AG20443 (cell line): ENCODE measurements at places on chromosomes 12 and 14.
A peak's percentile ranks its signal among the peaks of the same experiment; 100 is the strongest.

GRCh38 chr14:35407306-35407630, 2.7 kb upstream of the NFKBIA start:
- DNase-seq: no peak

DNA sequence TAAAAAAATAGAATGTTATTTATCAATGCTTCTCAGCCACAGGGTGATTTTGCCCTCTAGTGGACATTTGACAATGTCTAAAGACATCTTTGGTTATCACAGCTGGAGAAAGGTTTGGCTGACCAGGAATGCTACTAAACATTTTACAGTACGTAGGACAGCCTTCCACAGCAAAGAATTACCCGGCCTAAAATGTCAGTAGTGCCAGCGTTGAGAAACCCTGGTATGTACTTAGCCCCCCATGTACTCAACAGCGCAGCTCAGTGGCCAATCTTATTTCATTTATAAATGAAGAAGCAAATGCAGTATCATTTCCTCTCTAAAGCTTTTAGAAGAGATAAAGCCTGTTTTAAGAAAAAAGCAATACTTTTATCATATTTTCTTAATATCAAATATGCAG, 5.8 kb downstream of the MARK3 start:
- DNase-seq: peak; percentile 55

GRCh38 chr12:1205512-1206060, 214.6 kb downstream of the ERC1 start:
- peak; percentile 20 for DNase-seq

GRCh38 chr14:105491366-105491973, 424 bp downstream of the TEDC1 start:
- peak; percentile 84 for DNase-seq

GRCh38 chr12:42124764-42125387, 19.8 kb downstream of the GXYLT1 start:
- no peak for DNase-seq

GRCh38 chr12:1994429-1995143, 9.7 kb downstream of the DCP1B start:
- no peak for DNase-seq

DNA sequence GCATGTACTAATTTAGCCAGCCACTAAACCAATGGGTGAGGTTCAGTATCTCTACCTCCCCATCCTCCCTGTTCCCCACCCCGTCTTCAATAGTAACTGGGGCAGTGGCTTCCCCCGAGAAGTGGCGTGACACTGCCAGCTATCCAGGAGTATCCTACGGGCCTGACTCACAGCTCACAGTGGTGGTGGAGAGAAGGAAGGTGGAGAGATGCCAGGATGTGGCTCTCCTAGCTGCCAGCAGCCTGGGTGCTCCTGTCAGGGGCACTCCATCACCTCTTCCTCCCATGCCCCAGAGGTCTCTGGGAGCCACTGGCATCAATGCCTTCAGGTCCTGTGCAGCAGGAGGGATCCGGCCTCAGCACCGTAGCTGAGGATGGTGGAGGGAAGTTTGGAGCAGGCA, 49.0 kb downstream of the TSPAN11 start:
- no peak for DNase-seq

DNA sequence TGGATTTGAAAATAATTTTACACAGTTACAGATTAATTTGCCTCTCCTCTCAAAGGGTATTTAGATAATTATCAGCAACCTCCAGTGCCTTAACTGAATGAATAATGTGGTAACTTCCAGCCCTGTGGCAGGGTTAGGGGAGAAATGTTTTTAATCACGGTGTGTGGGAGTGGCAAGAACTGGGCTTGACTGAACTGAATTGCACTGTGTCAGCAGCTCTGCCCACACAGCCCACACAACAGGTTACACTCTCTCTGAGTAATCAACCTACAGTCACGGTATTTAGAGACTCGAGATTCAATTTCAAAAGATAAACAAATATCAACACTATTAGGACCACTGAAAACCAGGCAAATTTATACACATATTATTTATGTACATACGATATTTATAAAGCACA, 198.5 kb downstream of the KCNC2 start:
- no peak for DNase-seq

GRCh38 chr12:20472102-20472782, 103.9 kb downstream of the PDE3A start:
- no peak for DNase-seq

- DNase-seq: peak; percentile 27
These were observed 36.6 kb upstream of the PIK3C2G start for GRCh38 chr12:18224745-18225144.

- no peak for DNase-seq
These were observed 293.9 kb upstream of the PRKD1 start for GRCh38 chr14:30221546-30221945.

- DNase-seq: no peak
These were observed 458.9 kb upstream of the LMO3 start for GRCh38 chr12:17064834-17065233.

DNA sequence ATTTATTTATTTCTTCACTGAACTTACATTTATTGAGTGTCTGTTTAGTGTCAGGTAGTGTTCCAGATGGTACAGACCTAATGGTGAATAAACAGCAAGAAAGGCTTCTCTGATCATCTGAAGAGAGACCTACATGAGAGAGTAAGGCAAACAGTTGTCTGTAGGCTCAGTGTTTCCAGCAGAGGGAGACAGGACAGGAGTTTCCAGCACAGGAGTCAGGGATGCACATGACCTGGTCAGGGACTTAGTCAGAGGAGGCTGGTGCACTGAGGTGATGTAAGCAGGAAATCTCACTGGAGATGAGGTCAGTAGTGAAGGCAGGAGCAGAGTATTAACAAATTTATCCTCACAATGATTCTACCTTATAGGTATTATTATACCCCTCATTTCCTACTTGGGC, 233.2 kb downstream of the MDGA2 start:
- DNase-seq: no peak

GRCh38 chr14:68402525-68403101, 390.3 kb downstream of the ZFP36L1 start:
- DNase-seq: no peak

DNA sequence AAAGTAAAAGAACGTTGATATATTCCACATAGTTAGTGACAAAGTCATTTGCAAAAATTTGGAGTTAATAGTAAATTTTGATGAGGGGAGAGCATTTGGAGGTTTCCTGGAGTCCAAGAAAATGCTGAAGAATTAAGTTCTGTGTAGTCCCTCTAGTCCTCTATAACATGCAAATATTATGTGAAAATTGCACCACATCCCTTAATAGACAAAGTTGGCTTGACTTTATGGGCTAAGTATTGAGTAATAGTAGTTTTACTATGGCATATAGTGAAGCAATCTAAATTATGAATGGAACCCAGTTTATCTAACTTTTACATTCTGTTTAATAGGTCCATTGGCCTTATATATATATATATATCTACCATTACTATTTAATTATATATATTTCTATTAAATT, 66.4 kb upstream of the DCN start:
- DNase-seq: no peak

DNA sequence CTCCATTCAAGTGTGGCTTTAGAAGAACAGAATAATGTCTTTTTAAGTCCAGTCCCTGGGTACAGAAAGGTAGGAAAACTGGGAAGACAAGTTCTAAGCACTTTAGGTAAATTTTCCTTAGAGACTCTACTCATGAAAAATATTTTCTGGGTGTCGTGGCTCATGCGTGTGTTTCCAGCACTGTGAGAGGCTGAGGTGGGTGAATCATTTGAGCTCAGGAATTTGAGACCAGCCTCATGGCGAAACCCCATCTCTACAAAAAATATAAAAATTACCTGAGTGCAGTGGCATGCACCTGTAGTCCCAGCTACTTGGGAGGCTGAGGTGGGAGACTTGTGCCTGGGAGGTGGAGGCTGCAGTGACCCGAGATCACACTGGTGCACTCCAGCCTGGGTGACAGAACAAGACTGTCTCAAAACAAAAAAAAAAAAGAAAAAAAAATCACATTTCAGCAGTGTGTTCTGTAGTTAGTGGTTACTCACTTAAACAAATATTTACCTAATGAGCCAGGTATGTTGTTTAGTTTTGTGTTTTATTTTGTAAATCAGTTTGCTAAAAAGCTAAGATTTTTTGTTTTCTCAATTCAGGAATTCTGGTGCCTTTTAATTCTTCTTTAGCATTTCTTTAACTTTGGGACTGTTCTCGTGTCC, 52.3 kb upstream of the RD3L start:
- DNase-seq: no peak

- no peak for DNase-seq
These were observed 217.4 kb downstream of the SLC41A2 start for GRCh38 chr12:104740668-104741067.

GRCh38 chr12:20404576-20405346, 36.4 kb downstream of the PDE3A start:
- no peak for DNase-seq

DNA sequence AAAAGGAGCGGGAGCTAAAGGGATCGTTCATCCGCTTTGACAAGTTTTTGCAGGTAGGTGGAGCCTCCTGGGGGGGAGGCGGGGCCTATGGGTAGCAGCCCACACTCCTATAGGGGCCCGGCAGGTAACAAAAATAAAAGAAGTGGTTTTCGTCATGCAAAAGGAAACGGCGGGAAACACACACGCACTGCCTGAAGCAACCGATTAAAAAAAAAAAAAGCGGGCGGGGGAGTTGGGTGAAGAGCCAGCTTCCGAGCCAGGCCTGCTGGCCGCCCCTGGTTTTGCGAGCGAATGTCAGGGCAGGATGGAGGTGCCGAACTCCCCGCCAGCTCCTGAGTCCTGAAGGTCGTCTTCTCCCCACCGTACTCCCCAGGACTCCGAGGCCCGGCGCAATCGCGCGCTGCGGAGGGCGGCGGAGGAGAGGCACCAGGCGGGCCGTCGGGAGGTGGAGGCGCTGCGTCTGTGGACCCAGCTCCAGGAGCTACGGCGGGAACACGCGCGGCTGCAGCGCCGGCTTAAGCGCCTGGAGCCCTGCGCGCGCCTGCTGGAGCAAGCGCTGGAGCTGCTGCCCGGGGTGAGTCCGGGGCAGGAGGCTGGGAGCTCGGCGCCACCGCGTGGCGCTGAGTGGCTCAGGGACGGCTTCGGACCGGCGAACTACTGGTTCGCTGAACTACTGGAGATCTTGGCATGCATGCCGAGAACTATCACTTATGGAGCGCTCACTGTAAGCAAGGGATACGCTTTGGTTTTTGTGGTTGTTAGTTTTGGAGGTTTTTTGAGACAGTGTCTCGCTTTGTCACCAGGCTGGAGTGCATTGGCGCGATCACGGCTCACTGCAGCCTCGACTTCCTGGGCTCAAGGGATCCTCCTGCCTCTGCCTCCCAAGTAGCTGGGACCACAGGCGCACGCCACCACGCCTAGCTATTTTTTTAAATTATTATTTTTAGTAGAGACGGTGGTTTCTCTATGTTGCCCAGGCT, 3.6 kb downstream of the CFAP73 start:
- peak; percentile 94 for DNase-seq

DNA sequence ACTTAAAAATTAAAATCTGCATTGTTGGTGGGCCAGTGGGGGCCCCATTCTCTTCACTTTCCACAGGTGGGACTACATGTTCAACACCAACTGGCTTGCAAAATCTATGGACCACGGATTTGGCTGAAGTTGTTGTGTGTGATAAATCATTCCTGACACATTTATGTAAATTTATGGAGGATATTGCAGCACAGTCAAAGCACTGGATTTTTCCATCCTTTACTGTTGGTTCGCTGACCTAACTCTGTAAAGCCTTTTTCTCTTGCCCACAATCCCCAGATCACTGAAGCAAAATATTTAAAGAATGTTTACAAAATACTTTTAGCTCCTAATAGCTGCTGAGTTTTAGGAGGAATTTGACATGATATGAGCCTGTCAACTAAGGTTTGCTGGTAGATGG, 219.7 kb upstream of the PRICKLE1 start:
- DNase-seq: peak; percentile 49

DNA sequence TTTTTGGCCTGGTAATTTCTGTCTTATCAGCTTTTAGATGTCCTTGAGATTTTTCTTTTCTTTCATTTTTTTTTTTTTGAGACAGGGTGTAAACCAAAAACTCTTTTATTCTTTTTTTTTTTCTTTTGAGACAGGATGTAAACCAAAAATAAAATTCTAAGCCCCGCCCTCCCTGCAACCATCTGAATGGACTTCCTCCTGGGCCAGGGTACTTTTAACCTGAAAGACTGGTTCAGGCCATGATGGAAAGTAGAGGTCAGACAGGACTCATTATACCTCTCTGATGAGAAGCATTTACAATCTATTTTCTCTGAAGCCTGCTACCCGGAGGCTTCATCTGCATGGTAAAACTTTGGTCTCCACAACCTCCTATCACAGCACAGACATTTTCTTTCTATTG, 33.5 kb upstream of the TCL1B start:
- no peak for DNase-seq

DNA sequence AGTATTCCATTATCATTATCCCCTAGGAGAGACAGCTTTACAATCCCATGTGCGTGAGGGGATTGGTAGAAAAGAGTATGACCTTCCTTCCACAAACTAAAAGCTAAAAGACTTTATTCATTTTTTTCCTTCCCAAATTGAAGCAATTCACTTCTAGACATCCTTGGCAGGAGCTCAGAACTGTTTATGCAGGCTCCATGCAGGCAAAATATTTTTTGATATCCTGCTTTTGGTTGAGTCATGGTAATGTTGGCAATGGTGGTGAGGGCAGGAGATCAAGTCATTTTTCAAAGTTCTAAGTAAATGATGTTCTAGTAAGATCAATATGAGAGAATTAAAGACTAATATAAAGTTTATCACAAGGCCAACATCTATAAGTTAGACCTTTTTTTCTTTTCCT, 1.3 kb upstream of the PLEKHG7 start:
- DNase-seq: no peak

DNA sequence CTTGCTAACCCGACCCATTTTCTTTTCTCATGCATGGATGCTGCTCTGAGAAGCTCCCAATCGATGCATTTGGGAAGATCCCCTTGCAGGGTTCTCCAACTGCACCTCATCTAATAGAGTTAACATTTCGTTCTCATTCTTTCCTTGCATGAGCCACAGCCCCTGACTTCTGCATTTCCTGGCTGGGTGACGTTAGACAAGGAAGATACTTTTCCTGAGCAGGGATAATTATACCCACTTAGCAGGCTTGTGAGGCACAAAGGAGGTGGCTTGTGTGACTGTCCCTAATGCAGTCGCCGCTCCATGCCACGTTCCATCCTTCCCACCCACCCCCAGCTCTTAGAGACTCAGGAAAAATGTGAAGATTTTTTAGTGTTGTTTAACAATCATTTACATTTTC, 195.1 kb downstream of the CHST11 start:
- DNase-seq: no peak

DNA sequence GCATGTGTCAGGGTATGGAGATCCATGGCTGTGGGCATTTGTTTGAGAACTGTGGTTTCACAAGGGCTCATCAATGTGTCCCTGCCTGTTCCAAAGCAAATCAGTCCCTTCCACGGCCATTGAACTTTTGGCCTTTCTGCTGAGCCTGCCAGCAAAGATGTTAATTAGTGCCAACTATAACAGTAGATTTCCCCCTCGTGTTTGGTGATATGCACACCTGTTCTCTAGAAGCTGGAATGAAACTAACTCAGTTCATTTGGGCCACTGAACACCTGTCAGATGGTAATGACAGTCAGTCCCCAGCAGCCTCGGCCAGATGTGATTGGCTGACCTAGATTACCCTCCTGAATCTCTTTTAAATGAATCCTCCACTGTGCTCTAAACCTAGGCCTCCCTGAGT, 43.2 kb downstream of the IRAK3 start:
- no peak for DNase-seq
